ENCODE measurements at places on chromosomes 7 and 10. TPM values are rescaled to one million over a fixed set of nuclear protein-coding genes. Genes with fewer than 3 reads are reported as not detected.

- DNase-seq = peak; percentile 86
These were observed 51.2 kb upstream of the LAMB4 start for GRCh38 chr7:108181073-108181985.

DNA sequence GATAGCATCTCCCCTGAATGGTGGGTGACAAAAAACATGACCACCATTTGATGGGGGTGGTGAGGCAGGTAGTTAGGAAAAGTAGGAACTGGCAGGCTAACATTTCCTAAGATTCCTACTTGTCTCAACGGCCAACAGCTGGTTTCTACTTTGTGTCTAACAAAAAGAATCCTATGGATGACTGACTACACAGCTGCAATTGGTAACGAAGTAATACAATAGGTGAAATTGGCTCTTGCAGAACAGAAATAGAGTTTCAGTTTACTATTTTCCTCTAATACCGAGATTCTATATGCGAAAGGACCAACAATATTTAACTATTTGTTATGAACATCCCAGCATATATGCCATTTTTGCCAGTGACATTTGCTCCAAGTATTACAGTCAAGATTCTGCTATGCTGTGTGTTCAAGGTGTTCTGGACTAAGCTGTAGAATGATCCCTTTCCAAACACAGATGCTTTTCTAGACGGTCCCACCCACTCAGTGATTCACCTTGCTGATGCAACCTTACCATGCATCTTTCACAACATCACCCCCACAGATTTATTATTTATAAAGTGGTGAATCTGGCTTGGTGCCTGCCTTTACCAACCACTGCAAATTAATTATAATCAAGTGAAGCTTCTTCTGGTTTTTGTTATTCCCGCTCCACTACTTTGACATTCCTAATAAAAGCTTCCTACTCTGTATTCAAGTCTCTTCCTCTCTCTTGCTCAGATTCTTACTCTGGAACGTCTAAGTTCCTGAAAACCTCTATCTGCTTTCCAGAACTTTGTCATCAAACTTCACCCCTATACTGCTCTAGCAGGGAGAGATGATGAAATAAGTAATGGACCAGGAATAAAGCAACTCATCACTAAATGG is 16.8 kb downstream of the BBIP1 start:
- DNase-seq = no peak

GRCh38 chr7:129169171-129169671 is 19.2 kb upstream of the SMO start:
- DNase-seq = peak; percentile 37

- DNase-seq = no peak
These were observed 232.6 kb upstream of the CDC14C start for GRCh38 chr7:48691788-48692187.

Gene C10orf53
- total RNA-seq = not detected

Gene PTPRE
- total RNA-seq = 178 TPM

Data from dermis blood vessel endothelial cell (primary cell).